ENCODE measurements at places on chromosomes 6 and 20. TPM values are rescaled to one million over a fixed set of nuclear protein-coding genes. Genes with fewer than 3 reads are reported as not detected.

SSR1 gene
- total RNA-seq, result 139 TPM

FRMD1 gene
- not detected for total RNA-seq

HUS1B gene
- total RNA-seq, result 1.0 TPM

GRCh38 chr20:49219924-49220831, 962 bp downstream of the DDX27 start:
- DNase-seq, result no peak

- DNase-seq, result peak; percentile 76
Observed at GRCh38 chr6:26251354-26252076, 113.5 kb upstream of the BTN3A2 start.

DNA sequence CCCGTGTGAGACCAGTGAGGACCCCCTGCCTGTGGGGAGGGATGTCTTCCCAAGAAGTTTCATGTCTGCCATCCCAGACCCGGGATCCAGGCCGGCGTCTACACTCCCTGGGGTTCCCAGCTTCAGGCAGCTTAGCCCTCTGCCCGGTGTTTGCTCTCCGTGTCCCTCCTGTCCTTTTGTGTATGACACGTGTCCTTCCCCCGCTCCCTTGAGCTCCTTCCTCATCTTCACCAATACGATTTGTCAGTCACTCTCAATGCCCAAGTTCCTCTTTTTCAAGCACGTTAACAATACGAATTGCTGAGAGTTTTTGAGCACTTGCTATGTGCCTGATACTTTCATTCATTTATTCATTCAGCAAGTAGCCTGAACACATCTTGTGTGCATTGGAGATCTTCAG, 115.6 kb upstream of the PTPN1 start:
- no peak for DNase-seq

- no peak for DNase-seq
Observed at GRCh38 chr6:47792216-47792733, 10.4 kb downstream of the OPN5 start.

DNA sequence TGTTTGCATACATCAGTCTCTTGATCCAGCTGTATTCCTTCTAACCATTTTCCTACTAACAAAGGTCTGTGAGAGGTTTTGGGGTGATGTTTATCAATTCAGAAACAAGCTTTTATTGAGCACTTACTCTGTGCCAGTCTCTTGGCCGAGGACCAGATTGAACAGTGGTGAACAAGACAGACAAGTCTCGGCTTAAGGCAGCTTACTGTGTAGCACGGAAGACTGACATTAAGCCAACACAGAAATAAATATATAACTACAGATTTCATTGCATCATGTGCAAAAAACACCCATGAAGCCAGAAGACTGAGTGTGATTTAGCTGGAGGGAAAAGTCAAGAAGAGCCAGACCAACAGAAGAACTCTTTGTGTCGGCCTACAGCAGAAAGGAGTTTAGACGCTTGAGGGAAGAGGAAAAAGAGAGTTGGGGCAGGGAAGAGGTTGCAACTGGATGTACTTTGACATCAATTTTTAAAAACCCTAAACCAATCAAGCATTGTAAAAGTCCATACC, 549.6 kb upstream of the CITED2 start:
- no peak for DNase-seq
